ENCODE measurements at places on chromosomes 6 and 20.

DNA sequence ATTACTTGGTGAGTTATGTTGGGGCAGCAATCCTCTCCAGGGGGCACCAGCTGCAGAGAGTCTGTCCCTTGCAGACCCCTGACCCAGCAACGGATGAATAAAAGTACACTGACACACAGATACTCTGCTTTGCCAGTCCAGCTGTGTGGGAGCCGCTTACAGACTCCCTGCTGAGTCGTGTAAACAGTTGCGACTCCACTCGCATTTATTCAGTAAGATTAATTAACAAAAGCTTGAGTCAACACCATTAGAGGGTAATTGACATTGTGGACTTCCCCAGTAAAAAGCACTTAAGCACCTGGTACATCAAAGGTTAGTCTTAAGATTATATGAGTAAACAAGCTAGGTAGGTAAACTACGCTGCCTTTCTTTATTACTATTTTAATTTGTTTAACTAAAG is 92.0 kb upstream of the TMEM181 start:
- no peak for DNase-seq

GRCh38 chr20:57260934-57261333 is 5.5 kb downstream of the BMP7 start:
- DNase-seq, result no peak

GRCh38 chr6:56037601-56038000 is 162.2 kb upstream of the BMP5 start:
- DNase-seq, result no peak

DNA sequence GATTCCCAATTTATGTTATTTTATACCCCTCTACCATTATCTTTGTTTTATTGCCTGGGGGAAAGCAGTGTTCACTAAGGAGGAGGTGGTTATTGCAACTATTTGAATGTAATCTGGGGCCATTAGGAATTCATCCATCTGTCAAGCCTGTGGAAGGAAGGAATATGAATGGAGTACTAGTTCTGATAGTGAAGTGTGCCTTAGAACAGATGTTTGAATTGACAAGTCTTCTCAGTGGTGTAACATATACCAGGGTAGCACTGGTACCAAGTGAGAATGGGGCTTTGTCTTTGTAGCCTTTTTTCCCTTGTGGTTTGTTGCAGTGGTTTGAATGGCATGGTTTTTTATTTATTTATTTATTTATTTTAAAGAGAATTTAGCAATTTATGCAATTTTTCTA is 27.9 kb upstream of the HDAC2 start:
- no peak for DNase-seq

GRCh38 chr6:85015396-85015990 is 251.1 kb upstream of the TBX18 start:
- no peak for DNase-seq

DNA sequence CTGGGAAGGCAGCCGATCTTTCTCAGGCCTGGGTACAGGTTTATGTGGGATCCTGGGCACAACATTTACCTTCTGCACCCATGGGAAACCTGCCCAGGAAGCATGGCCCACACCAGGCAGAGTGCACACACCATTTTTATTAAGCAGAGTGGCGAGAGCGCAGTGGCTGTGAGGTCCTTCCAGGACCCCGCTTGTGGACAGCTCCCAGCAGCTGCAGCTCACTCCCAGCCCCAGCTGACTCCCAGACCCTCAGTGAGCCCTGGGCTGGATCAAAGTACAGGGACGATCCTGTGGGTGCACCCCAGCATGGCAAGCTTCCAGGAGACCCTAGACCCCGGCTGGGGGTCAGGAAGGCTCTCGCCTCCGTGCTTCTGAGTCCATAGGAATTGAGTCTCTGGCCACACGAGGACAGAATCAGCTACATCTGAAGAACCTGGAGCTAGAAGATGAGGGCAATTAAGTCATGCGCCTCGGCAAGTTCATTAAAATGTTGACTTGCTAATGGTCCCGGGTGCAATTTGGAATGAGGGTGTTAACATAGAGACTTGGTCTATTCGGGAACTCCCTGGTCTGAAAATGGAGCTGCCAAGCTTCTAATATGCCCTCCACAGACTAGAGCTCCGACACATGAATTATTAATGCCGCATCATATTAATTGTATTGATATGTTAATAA is 65.4 kb upstream of the SLCO4A1 start:
- DNase-seq, result no peak

DNA sequence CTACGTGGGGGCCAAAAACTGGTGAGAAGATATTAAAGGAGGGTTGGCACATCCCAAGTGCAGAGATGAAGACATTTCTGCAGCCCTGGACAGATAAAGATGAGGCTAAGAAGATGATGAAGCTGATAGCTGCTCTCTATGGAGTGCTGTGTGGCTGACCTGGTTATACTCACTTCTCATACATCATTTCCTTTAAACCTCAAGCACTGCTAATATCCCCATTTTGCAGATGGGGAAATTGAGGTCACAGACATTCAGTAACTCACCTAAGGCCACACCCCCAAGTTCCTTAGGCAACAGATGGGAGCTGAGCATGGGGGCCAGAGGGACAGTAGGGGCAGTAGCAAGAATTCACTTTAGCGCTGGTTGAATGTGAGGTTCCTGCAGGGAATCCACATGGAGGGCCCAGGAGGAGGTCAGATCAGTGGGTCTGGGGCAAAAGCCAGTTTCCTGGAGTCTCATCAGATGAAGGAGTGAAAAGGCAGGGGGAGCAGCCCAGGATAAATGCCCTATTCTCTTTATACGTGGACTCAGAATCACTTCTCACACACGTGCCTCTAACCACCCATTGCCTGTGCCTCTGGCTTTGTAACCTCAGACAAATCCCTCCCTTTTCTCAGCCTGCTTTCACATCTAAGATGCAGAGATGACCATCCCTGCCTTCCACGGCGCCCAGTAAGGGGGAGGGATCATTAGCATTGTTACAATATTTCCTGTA is 125.8 kb downstream of the NFATC2 start:
- DNase-seq, result no peak

GRCh38 chr20:49677777-49678758 is 35.6 kb downstream of the B4GALT5 start:
- no peak for DNase-seq

DNA sequence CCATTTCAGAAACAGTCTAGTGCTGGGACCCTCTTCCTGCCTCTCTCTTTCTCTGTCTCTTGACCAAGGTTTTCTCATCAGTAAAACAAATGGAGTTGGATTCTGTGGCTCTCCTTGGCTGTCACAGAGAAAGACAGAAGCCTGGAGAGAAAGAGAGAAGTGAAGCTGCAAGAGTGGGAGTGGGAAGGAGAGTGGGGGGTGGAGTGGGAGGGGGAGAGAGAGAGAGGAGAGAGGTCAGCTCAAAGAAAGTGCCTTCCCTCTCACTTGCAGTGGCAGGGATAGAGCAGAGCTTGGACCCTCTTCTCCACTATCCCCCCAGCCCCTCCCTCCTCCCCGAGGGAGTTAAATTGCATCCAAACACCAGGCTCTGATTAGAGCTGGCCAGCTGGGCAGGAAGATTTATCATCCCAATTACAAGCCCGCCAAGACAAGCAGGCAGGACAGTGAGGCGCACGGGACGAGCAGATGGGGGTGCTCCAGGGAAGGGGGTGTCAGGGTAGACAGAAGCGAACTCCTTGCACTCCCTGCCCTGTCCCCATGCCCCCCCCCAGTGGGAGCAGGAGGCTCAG is 74.3 kb downstream of the CD40 start:
- no peak for DNase-seq

DNA sequence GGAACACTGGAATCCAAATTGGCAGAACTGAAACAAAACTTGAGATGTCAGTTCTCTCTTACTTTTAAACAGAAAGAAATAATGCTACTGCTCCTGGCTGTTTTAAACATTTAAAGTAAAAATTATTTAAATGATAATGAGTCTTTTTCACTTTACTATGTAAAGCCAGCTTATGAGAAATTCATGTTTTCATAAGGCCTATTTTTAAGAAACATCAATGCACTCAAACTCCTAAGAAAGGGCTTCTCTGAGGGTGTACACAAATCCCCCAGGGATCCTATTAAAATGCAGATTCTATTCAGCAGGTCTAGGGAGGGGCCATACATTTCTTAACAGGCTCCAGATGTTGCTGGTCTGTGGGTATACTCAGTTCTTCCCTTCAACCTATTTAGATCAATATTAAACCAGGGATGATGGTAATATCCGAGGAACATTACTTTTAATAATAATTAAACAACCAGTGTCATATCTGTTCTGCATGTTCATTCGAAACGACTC is 2.3 kb downstream of the FERMT1 start:
- no peak for DNase-seq

GRCh38 chr6:134123666-134124208 is 71.3 kb upstream of the SLC2A12 start:
- DNase-seq, result peak; percentile 54

GRCh38 chr6:140317950-140318349 is 943.5 kb upstream of the CITED2 start:
- no peak for DNase-seq

DNA sequence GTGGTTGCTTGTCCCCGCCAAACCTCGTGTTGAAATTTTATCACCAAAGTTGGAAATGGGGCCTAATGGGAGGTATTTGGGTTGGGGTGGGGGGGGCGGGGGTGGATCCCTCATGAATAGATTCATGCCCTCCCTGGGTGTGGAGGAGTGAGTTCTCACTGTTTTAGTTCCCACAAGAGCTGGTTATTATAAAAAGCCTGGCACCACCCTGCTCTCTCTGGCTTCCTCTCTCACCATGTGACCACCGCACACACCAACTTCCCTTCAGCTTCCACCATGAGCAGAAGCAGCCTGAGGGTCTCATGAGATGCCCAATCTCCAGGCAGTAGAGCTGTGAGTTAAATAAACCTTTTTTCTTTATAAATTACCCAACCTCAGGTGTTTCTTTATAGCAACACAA is 111.3 kb downstream of the PRDM1 start:
- DNase-seq, result no peak

- no peak for DNase-seq
Measured at GRCh38 chr20:47354714-47355488, 1.6 kb downstream of the ZMYND8 start.

- no peak for DNase-seq
Measured at GRCh38 chr6:124793398-124793797, 168.8 kb upstream of the RNF217 start.

DNA sequence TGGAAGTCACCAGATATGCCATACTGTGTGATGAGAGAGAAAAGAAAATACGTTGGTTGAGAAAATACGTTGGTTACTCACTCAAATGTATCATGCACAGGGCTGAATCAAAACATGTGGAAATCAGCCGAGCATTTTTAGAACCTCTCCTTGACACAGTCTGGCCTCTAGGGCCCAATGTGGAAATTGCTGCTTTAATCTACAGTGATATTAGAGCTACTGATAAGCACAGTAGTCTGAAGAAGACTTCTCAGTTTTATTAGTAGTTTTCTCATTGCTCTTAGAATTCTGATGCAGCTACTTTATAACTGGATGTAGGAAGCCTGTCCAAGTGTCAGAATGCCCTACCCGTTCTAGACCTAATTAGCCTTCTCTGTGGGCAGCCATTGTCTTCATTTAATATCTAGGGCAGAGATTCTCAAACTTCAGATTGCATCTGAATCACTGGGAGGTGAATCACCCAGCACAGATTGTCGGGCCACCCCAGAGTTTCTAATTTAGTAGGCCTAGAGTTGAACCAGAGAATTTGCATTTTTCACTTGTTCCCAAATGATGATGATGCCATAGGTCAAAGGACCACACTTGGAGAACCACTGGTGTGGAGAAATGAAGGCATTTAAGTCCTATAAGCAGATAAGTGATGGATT is 229.1 kb downstream of the PLCB1 start:
- DNase-seq, result peak; percentile 50

- DNase-seq, result no peak
Measured at GRCh38 chr20:42572320-42573016, 617.2 kb downstream of the PTPRT start.

DNA sequence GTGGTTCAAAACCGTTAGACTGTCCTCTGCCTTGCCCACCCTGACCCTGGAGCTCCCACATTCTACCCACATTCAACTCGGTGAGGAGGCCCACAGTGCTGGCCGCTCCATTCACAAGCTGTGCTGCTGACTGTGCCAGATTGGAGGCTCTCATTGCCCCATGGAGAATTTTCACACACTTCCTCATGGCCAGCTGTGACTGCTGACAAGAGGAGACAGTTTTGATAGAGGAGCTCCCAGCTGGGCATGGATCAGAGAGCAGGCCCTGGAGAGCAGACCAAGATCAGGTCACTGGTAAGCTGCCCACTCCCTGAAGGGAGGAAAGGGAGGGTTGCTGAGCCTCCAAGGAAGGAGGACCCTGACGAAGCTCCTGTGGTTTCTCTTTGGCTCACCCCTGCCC is 246.1 kb upstream of the RIN2 start:
- DNase-seq, result no peak

- no peak for DNase-seq
Measured at GRCh38 chr20:62183426-62184142, 756 bp downstream of the MTG2 start.

- no peak for DNase-seq
Measured at GRCh38 chr20:32971703-32972161, 32.5 kb downstream of the SUN5 start.

DNA sequence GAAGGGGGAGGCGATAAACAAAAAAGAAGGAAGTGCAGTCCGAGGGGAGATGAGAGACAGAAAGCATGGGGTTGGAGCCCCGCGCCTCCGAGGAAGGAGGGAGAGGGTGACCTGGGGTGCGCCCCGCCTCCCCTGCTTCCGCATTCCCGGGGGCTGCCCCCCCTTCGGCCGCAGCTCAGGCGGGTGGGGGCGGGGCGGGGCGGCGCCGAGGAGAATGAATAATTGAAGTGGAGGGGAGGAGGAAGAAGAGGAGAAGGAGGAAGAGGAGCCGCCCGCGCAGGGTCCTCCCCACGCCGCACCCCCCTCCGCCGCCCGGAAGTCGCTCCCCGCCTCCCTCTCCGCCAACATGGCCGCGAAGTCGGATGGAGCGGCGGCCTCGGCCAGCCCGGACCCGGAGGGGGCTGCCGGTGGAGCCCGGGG is at the start of gene XKR7:
XKR7 (plus strand) TSS at position 322 of the 420 bp plus-strand sequence; CDS start at position 347, 25 bp downstream.
- DNase-seq, result no peak

- DNase-seq, result no peak
Measured at GRCh38 chr6:142184307-142184706, 37.2 kb downstream of the VTA1 start.

GRCh38 chr6:12083763-12084162 is 71.7 kb downstream of the HIVEP1 start:
- DNase-seq, result no peak

GRCh38 chr6:163897030-163897429 is 482.5 kb downstream of the QKI start:
- no peak for DNase-seq

DNA sequence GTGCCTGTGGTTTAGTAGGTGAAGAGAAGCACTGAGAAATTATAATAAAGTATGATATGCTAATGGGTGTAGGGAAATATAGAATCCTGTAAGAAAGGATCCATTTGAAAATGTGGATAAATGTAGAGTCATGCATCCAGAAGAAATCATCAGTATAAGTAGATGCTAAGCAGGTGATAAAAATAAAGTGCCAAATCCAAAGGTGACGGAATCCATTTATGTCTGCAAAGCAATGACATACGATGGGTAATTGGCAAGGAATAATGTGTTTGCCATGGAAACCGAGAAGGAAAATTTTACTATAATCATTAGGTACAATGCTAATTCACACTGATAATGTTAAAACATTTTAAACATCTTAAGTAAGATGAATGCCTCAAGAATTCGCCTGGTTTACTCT is 163.0 kb downstream of the OPN5 start:
- no peak for DNase-seq
